Calu3 (cell line): ENCODE measurements at places on chromosomes 5 and 9.

GRCh38 chr5:146050086-146050485, 55.3 kb downstream of the PLAC8L1 start:
- DNase-seq = no peak

GRCh38 chr5:170633235-170634081, 129.6 kb downstream of the KCNIP1 start:
- DNase-seq = peak; percentile 48

DNA sequence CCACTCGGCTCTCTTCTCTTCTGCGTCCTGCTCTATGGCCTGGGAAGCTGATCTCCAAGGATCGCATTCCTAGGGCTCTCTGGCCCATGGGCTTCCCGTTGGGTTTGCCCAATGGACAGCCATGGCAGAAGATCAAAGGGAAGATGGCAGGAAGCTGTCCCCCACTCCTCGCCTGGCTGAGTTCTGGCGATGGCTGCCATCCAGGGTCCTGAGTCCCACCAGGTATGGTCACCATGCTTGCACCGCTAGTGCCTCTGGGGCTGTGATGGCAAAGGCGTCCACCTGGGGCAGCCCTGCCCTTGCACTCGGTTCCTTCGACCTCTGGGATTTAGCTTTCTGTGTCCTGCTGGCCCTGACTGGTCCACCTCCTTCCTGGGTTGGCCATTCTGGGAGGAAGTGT, 156.0 kb downstream of the RXRA start:
- DNase-seq = no peak

GRCh38 chr9:121095057-121095456, 20.3 kb downstream of the CNTRL start:
- DNase-seq = no peak

DNA sequence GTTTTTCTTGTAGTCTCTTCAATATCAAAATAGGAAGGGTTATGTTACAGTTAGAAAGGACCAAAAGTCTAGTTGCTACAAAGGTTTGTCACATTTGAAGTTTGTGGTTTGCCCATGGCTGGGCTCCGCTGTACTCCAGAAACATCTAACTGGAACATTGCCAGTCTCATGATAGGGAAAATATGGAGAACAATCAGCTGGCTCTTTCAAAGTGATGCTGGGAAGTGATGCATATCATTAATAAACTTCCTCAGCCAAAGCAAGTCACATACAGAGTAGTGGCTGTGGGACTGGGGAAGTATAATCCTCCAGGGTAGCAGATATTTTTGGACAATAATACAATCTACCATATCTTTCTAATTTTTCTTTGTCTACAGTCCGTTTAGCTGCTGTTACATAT, 8.8 kb downstream of the BTF3 start:
- DNase-seq = no peak

- DNase-seq = no peak
These were observed 13.3 kb downstream of the MATR3 start for GRCh38 chr5:139306628-139307379.

- no peak for DNase-seq
These were observed 787.3 kb upstream of the WWC1 start for GRCh38 chr5:167503926-167504720.

- no peak for DNase-seq
These were observed 12.2 kb upstream of the ALDH1B1 start for GRCh38 chr9:38380230-38380871.

DNA sequence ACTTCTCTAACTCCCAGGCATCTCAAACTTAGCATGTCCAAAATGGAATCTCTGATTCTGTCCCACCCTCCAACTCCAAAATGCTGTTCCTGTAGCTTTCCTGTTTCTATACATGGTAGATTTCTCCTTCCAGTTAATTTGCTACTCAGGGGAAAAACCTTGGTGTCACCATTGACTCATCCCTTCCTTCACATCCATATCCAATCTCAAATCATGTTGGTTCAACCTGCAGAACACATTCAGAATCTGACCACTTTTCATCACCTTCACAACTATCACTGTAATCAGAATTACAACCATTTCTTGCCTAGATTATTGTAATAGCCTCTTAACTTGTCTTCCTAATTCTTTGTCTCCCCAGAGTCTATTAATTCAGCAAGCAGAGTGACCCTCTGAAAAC, 10.8 kb downstream of the RIOK2 start:
- DNase-seq = no peak

DNA sequence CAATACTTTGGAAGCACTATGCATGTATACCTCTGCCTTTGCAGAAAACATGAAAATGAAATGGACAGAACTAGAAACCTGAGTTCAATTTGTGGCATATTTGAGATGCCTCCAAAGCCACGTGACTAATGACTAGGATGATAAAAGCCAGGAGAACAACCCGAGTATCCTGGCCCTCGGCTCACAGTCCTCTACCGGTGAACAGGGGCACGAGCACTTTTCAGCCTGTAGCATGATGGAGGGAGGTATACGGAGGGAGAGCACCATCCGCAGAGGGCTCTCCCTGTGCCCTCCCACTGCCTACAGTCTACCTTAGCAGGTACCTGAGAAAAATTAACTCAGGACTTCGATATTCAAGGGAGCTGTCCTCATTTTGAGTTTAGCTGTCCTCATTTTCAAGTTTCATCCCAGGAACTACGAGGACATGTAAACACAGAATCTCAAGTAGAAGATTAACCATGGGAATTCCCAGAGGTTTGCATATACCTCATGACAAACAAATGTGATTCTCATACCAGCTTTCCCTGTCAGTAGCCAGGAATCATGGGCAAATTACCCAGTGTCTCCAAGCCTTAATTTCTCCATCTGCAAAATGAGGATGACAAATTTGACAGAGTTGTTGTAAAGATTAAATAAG, 249.3 kb downstream of the DNAH5 start:
- DNase-seq = peak; percentile 46

DNA sequence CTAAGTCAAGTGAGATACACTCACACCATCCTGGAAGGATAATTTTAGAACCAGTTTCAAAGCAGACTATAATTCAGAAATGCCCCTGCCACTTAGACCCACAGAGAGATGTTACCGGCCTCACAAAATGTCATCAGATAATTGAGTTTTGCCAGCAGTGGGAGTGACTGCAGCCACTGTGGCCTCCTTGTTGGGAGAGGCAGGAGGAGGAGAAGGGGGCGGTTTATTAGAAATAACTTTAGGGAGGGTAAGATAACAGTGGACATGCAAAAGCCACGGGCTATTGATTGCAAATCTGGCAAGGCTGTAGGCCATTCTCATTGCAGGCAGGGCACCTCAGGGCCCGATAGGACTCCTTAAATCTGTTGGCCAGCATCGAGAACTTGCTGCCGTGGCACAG, 13.4 kb downstream of the GRXCR2 start:
- no peak for DNase-seq

- DNase-seq = no peak
These were observed 4.6 kb downstream of the AP3B1 start for GRCh38 chr5:78289911-78290310.

GRCh38 chr5:10910261-10910660, 149.2 kb upstream of the DAP start:
- DNase-seq = no peak

GRCh38 chr5:109654455-109654854, 35.3 kb upstream of the MAN2A1 start:
- DNase-seq = no peak

GRCh38 chr5:53874409-53874808, 314.0 kb downstream of the NDUFS4 start:
- peak; percentile 9 for DNase-seq

GRCh38 chr5:187042-187431, 4.3 kb upstream of the LRRC14B start:
- no peak for DNase-seq

DNA sequence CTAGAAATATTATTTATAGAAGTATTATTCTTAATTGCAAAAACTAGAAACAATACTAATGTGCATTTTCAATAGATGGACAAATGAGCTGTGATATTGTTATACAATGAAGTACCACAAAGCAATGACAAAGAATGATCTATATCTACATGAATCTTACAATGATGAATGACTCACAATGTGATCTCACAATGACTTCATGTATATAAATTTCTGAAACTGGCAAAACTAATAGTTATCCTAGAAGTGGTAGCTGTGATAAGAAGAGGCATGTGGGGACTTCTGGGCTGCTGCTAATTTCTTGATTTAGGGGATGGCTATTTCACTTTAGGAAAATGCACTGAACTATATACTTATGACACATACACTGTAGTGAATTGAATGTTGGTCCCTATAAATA, 396.0 kb upstream of the ZNF608 start:
- DNase-seq = no peak

DNA sequence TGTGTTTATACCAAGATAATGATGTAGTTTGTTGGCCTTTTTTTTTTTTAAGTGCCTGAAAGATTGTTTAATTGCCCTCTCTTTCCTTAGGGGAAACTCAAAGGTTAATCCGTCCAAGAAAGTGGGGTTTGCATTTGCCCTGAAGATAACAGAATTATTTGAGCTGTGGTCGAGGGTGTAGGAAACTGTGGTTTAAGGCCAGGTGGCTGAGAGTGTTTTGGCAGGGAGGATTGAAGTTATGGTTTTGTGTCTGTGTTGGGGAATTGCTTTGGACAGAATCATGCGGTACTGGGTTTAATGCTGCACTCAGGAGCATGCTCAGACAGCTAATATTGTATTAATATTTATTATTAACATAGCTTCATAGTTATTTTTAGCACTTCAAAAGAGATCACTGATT, 509.8 kb downstream of the EBF1 start:
- DNase-seq = no peak

DNA sequence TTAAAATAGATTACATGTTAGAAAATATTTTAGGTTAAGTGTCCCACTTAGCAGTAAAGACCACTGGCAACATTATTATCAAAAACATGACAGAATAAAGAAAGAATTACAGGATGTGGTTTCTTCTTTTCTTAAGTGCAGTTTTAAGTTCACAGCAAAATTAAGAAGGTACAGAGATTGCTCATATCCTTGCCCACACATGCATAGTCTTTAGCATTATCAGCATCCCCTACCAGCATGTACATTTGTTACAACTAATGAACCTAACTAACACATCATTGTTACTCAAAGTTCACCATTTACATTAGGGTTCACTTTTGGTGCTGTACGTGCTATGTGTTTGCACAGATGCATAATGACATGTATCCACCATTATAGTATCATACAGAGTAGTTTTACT, 837.7 kb upstream of the CDH9 start:
- DNase-seq = no peak

- DNase-seq = no peak
These were observed 182.1 kb downstream of the FBN2 start for GRCh38 chr5:128355961-128356360.

- no peak for DNase-seq
These were observed 19.9 kb upstream of the ADRB2 start for GRCh38 chr5:148806520-148806931.

- no peak for DNase-seq
These were observed 40.5 kb downstream of the DAB2IP start for GRCh38 chr9:121691890-121692289.

- DNase-seq = no peak
These were observed 7.5 kb downstream of the HSPA5 start for GRCh38 chr9:125233678-125234077.

DNA sequence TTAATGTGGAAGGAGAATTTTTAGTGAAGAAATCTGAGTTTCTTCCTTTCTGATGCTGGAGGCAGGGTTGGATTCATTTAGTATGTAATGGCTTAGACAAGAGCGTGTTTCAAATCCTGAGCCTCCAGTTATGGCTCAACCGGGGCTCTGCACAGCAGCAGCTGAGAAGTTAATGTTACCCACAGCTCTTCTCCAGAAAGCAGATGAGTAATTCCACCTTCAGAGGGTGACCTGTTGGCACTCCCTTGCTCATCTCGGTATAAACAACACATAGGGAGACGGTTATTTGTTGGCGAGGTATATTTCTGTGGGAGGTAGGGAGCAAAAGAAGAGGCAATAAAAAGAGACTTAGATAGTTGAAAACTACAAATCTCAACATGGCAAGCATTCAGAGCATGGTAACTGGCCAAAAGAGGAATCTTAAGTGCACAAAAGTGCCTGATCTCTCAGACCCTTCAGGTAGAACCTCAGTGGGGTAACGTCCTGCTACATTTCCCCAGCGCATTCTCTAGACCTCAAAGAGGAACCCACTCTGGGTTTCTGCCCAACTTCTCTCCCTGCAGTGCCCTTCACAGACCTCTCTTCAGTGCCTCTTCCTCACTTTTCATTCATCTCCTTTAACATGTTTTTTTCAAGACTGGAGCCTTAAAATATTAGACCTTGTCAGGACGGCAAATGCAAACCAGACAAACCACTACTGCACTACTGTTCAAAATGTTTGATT, 417.5 kb upstream of the ADAMTSL1 start:
- no peak for DNase-seq

- DNase-seq = no peak
These were observed 180.9 kb upstream of the ANKRD55 start for GRCh38 chr5:56414066-56414465.

DNA sequence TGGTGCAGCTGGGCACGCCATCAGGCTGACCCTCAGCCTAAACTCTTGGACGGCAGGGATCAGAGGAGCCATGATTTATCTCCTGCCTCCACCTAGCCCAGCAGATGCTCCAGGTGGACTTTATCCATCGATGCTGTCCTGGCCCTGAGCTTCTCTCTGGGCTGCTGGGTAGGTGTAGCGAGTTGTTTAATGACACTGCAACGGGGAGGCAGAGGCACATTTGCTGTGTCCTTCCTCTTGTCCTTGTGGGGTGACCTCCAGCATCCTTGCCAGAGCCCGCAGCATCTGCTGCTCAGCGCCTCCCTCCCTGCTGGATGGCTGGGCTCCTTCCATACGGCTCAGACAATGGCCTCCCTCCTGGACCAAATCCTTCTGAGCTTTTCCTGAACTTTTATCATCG, 103.1 kb upstream of the IRX4 start:
- no peak for DNase-seq
